ENCODE measurements at places on chromosomes 2 and 18.

DNA sequence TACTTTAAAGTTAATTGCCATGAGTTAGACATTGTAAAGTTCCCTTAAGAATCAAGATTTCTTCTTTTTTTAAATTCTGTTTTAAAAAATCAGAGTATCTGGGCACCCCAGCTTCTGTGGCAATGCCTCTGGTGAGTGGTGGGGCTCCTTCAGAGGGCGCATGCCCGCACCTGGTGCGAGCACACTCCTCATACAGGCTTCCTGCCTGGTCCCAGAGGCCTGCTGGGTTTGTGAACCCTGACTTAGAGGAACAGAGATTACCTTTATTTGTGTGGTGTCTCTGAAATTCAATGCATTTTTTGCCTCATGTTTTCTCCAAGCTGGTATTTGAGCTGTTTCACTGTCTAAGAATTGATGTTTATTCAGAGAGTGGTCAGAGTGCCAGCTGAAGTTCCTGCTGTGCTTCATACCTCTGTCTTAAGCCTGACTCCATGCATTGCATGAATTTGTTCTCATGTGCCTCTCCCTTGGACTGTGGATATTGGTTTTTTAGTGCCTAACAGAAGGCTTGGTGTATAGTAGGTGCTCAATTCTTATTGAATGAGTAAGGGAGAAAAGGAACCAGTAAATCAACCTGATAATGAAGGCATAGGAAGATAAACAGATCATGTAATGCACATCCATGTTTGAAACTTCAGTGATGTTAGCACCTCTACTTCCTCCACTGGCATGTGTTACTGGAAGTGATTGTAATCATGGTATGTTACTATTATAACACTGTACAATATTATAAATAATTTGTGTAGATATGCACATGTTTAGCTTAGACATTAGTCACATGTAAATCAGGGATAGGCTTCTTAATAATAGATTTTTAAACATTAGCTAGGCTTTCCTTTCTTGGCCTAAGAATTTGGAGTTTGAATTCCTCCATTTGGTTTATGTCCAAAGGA is 29.0 kb downstream of the PHLPP1 start:
- no peak for DNase-seq

GRCh38 chr2:6492573-6492972 is 373.1 kb downstream of the CMPK2 start:
- no peak for DNase-seq

DNA sequence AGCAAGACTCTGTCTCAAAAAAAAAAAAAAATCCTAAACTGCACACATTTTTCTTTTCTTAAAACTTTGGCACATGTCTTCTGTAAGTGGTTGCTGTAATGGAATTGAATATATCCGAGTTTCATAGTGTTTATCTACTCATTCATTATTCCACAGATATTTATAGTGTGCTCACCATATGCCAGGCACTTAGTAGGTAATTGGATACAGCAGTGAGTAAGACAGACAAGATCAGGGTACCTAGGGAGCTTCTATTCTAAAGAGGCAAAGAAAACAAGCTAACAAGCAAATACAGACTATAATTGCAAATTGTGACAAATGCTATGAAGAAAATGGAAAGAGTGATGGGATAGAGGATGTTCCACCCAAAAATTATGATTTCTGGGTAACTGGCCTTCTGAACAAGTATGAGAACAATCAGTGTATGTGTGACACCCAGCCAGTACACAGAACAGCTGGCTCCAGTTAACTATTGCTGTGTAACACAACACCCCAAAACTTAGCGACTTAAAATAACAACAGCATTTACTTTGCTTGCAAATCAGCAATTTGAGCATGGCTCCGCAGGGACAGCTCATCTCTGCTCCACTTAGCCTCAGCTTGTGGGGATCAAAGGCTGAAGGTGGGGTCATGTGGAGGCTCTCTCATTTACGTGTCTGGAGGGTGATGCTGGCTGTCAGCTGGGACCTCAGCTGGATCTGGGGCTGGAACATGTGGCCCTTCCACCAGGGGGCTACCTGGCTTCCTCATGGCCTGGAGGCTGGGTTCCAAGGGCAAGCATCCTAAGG is 224.9 kb downstream of the INSIG2 start:
- peak; percentile 55 for DNase-seq

DNA sequence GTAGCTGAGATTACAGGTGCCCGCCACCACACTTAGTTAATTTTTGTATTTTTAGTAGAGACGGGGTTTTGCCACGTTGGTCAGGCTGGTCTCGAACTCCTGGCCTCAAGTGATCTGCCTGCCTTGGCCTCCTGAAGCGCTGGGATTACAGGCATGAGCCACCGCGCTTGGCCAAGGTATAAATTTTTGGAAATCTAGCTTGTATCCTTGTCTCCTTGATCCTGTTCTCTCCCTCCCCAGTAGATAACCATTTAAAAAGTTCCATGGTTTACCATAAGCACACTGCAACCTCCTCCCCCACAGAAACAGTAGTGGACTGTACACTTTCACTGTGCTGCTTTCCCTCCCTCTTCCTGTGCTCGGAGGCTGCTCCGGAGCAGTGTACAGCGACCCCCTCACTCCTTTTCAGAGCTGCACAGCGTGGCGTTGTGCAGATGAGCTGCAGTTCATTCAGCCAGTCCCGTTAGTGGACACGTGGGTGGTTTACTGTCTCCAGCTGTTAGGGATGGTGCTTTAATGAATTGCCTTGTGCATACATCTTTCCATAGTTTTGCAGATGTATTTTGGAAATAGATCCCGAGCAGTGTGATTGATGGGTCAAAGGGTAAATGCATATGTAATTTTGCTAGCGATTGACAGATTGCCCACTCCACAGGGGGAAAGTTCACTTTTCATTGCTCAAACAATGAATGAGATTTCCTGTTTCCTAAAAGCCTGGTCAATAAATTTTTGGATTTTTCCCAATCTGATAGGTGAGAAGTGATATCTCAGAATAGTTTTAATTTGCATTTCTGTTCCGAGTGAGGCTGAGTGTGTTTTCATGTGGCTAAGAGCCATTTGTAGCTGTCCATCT is 14.8 kb downstream of the ASB1 start:
- no peak for DNase-seq

DNA sequence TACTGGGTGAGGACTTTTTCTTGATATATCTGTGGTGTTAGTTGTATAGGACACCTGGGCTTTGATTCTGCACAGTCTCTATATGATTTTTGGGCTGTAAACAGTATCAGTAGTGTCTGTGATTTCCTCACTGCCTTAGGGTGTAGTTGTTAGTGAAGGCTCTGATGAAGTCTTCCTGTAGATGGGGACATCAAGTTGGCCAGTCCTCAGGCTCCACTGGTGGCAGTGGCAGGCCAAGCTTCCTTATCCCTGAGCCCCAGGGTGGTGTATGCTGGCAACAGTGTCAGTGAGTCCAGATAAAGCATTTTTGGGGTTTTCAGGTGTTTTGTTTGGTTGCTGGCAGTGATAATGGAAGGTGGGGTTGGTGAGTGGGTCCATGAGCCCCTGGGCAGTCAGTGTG is 961.4 kb downstream of the DSC3 start:
- DNase-seq, result no peak

GRCh38 chr2:239581352-239581901 is 180.6 kb upstream of the HDAC4 start:
- no peak for DNase-seq

GRCh38 chr2:129915303-129915840 is 64.1 kb upstream of the RAB6C start:
- no peak for DNase-seq

DNA sequence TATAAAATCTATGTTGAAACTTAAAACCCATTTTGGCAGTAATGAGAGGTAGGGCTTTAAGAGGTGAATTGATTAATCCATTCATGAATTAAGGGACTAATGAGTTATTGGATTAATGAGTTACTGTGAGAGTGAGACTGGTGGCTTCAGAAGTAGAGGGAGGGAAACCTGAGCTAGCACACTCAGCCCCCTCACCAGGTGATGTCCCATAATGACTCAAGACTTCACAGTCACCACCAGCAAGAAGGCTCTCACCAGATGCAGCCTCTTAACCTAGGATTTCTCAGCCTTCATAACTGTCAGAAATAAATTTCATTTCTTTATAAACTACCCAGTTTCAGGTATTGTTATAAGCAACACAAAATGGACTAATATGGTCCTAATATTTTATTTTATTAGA is 621.7 kb upstream of the ACVR2A start:
- DNase-seq, result peak; percentile 30

DNA sequence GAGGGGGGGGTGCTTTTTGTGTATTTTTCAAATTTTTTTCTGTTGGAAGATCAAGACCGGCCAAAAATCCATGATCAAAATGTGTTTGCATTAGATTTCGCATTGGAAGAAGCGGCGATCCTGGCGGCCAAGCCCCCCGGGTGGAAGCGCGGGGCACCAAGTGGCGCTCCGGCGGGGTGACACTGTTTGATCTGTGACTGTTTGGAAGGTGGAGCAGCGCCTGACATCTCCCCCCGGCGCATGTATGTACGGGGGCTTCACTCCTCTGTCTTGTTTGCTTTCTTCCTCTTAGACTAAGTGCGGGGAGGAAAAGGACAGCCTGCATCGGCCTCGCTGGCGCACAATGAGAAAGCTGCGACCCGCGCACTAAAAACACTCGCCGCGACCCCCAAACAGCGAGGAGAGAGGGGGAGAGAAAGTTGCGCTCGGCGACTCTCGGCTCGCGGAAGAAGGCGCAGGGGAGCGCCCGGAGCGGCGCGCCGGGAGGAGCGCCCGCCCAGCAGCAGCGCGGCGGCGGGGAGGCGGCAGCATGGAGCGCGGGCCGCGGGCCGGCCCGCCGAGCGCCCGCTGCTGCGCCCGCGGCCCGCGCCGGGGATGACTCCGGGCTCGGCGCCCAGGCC is 515 bp downstream of the TSHZ1 start:
- DNase-seq, result peak; percentile 24

GRCh38 chr2:221535824-221536223 is 36.3 kb downstream of the EPHA4 start:
- no peak for DNase-seq

DNA sequence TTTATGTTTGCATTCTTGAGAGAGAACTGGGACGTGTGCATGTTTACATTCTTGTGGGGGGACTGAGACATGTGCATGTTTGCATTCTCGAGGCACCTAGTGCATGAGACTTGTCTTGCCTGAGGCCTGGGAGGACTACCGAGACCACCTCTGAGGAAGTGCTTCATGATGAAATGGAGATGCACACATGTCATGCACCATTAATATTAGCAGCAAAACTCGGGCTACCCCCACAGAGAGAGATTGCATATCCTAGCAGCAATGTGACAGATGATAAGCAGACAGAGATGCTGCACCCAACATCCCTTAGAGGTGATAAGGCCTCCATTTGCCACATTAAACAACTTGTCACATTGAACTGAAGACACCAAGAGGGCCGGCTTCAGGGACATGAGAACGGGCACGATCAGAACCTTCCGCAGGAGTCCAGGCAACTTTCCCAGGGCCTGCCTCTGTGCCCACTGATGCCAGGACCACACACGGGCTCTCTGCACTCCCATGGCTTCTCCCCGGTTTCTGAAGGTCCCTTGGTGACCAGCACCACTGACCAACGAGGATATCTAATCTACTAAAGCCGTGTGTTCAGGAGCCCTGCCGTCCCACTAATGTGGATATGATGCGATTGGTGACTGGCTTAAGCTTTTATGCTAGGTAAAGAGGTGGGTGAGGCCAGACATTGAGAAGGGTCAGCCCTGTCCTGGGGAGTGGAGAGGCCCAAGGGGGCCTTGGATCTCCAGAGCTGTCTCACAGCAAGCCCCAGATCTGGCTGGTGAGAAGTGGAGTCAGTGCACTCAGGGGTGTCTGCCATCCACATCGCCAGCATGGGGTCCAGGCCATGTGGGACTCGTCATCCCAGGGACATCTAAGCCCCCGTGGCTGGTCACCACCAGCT is 208.3 kb downstream of the NDUFA10 start:
- DNase-seq, result no peak

DNA sequence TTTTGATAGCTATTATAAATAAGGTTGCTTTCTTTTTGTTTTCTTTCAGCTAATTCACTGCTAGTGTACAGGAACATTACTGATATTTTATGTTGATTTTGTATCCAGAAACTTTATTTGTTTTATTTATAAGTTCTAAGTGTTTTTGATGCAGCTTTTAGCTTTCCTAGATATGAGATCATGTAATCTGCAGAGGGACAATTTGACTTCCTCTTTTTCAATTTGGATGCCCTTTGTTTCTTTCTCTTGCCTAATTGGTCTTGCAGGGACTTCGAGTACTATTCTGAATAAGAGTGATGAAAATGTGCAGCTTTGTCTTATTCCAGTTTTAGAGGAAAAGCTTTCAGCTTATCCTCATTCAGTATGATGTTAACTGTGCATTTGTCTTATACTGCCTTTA is 643.4 kb upstream of the CDH2 start:
- DNase-seq, result no peak

- no peak for DNase-seq
Observed at GRCh38 chr18:36299015-36299414, 1.5 kb downstream of the FHOD3 start.

GRCh38 chr2:236162882-236163470 is 5.2 kb downstream of the GBX2 start:
- peak; percentile 30 for DNase-seq

DNA sequence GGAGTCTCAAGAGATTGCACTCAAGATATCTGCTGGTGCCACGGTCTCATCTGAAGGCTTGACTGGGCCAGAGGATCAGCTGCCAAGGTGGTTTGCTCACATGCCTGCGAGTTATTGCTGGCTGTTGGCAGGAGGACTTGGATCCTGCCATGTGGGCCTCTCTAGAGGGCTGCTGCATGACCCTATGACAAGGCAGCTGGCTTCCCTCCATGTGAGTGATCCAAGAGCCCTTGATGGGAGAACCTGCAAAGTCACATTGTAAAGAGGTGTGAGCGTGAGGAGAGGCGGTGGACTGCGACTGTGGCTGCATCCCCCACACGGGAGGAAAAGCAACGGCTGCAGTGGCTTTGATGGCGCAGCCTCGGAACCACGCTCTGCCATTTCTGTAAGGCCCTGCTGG is 4.0 kb upstream of the ALLC start:
- no peak for DNase-seq

- no peak for DNase-seq
Observed at GRCh38 chr2:176388861-176389260, 119.6 kb downstream of the MTX2 start.

GRCh38 chr2:68653538-68653982 is 10.2 kb downstream of the PROKR1 start:
- no peak for DNase-seq

GRCh38 chr2:196873511-196873910 is 53.0 kb downstream of the PGAP1 start:
- no peak for DNase-seq

GRCh38 chr2:171811245-171811628 is 82.8 kb downstream of the SLC25A12 start:
- peak; percentile 74 for DNase-seq

- DNase-seq, result peak; percentile 37
Observed at GRCh38 chr2:158969162-158969714, 798 bp downstream of the TANC1 start.

DNA sequence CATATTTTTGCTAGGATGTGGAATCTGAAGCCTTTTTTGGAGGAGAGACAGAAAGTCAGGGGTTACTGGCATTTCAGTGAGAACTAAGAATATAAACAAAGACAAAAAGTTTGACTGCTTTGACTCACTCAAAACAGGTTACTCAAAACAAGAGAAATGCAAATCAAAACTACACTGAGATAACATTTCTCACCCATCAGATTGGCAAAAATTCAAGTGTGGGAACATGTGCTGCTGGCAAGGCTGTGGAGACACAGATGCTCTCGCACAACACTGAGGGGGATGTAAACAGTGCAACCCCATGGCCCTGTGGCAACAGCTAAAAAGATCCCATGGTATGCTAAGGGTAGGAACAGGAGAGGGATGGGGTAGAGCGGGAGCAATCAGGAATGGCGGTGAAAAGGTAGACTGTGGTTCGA is 86.6 kb downstream of the DTNB start:
- no peak for DNase-seq
